Dermis blood vessel endothelial cell (primary cell): ENCODE measurements at places on chromosomes 16 and 17.

DNA sequence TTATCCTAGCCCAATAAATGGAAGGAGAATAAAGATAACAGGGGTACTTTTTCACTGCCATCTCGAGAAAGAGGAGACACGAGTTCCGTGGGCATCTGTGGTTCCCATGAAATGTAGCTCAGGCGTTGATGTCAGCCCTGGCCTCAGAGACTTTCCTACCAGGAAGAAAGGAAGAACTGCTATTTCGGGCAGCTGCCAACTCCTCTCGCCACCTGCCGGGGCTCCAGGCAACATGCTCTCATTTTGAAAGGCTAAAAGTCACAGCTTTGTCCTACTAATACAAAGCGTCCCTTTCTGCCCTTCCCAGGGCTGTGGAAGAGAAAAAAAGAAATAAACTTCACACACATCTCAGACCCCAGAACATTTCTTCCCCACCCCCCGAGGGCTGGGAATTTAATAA lies 65.8 kb downstream of the DHRS7C start:
- no peak for DNase-seq

GRCh38 chr17:64130559-64131001 lies 636 bp upstream of the ERN1 start:
- peak; percentile 87 for DNase-seq

- no peak for DNase-seq
Observed at GRCh38 chr17:60315650-60316049, 76.3 kb downstream of the USP32 start.

DNA sequence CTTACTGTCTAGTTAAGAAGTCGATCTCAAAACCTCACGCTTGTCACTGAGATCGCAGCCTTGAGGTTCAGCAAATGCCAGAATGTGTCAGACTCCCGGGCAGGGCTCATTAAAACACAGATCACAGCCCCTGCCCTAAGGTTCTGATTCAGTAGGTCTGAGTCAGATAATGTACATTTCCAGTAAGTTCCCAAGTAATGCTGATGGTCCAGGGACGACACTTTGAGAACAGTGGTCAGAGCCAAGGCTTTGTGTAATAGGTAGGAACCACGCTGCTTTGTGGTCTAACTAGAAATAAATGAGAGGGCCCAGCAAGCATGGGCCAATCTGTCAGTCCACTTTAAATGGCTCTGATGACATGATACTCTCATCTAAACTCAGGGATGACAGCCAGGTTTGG lies 228.6 kb downstream of the ZFHX3 start:
- no peak for DNase-seq

DNA sequence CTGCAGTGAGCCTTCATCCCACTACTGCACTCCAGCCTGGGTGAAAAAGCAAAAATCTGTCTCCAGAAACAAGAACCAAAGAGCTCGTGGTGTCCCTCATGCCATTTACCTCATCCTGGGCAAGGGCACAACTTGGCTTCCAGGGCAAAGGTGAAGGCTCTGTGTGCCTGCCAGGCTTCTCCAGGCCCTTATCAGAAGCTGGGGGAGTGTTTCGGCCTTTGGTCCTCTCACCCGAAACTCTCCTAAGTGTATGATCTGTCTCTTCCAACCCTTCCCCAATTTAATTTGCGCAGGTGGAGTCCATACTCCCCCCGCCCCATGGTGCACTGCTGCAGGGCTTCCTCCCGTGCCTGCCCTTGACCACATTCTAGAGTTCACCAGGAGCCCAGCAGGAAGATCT lies 1.1 kb downstream of the CES2 start:
- DNase-seq: no peak

DNA sequence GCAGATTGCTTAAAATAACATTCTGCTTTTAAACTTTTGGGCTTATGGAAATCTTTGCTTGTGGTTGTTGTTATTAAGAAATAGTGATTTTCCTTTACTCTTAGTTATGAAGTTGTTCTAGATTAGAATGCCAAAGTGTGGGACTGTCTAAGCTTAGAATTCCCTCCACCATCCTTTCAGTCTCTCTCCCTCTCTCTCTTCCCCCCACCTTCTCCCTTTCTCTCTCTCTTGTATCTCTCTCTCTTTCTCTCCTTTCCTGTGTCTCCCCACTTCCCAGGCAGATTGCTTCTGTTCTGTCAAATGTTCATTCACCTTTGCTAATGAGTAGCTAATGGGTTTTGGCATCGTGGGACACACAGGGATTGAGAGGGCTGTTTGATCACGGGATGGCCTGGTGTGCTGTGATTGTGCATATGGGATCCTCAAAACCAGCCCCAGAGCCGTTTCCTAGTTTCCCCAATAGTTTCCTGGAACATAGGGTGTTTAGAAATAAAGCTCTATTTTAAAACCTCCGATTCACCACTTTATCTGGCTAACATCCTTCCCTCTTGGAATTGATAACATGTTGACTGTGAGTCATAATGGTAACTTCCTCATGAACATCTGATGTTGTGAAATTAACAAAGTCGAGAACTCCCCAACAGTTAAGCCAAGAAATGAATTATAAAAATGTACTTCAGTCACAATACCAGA lies 502.6 kb downstream of the TMEM114 start:
- DNase-seq: no peak
